AG10803 (cell line): ENCODE measurements at places on chromosomes 5 and 9.

GRCh38 chr5:52684051-52684450, 103.7 kb upstream of the ITGA1 start:
- peak; percentile 41 for DNase-seq

DNA sequence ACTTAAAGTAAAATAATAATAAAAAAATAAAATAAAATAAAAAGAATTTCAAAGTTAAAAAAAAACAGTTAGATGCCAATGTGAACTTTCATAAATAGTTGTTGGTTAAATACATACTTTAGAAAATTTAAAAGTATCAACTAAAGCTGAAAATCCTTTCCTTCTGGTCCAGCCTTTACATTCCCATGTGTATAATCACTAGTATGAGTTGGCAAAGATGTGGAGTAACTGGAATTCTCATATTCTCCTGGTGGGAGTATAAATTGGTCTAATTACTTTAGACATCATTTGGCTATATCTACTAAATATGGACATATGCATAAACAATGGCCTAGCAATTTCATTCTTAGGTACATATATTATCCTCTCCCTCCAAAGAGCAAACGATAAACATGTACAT, 619.9 kb downstream of the PTPRD start:
- DNase-seq, result peak; percentile 1

DNA sequence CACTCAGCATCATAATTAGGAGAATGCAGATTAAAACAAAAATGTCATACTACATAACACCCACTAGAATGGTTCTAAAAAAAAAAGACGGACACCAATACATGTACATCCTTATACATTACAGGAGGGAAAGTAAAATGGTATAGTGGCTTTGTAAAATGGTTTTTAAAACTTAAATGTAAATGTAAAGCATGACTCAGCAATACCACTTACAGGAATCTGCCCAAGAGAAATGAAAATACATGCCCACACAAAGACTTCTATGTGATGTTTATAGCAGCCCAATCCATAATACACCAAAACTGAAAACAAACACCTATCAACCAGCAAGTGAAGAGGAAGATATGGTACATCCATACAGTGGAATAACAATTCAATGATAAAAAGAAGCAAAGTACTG, 939.1 kb upstream of the ACO1 start:
- no peak for DNase-seq

GRCh38 chr9:77507212-77507961, 140.7 kb downstream of the GNA14 start:
- no peak for DNase-seq
